Stimulated activated CD8-positive, alpha-beta memory T cell treated with anti-CD3 and anti-CD28 coated beads, Interleukin-15, amount 100 ng/mL, for 4 hours (primary cell): ENCODE measurements at places on chromosomes 7 and 10.

- no peak for DNase-seq
Observed at GRCh38 chr7:66429498-66430163, 199.1 kb upstream of the KCTD7 start.

DNA sequence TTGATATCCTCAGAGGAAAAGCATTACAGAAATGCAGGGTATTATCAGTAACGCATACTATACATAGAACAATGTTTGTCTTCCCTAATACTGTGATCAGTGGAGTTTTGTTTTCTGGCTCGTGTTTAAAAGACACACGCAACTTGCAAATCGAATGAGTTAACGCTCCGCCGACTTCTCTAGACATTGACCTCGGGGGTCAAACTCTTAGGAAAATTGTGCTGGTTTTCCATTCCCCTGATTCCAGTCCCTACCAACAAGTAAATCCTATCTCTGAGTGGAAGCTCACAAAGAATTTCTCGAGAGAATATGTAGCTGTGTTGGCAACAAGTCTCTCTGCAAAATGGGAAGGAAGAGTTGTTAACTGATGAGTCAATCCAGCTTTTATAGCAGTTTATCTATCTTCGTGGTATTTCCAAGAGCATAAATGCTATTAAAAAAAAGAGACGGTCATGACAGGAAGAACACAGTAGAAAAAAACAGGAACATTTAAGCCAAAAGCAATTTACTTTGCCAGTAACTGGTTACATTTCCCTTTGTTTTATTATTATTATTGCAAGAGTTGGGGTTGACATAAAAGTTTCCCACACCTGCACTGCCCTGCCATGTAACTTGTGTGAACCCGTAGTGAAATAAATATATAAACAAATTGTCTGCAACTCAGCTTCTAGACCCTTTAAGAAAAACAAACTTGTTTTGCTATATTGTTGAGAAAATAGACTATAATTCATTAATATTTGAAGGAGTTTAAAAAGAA lies 144.4 kb downstream of the ARID5B start:
- DNase-seq = no peak

DNA sequence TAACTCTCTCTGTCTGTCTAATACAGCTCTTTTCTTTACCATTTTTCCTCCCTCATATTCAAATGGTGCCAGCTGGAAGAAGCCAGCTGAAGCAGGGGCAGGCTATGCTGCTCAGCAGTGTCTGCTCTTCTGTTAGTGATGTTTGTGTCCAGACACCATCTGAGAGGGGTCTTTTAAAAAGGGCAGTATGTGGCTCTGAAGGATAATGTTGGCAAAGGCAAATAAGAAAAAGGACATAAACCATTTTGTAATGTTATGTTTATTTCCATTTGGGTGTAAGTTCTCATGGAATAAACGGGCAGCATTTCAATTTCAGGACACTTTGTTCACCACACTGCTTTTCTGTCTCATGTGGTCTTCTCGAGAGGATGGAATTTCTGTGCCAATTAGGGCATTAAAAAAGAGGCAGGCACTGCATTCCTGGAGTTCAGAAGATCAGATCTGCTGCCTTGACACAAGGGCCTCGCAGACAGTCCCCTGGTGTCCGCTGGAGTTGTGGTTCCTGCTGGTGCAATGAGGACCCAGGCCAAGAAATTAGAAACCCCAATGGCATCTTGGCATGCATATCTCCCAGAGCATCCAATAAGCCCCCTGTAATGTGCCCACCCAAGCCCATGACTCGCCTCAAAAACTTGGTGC lies 109.0 kb upstream of the ELMO1 start:
- DNase-seq = no peak

GRCh38 chr10:69377933-69378332 lies 38.8 kb downstream of the TACR2 start:
- DNase-seq = no peak

- no peak for DNase-seq
Observed at GRCh38 chr7:1631678-1632077, 38.4 kb upstream of the ELFN1 start.

GRCh38 chr7:13201628-13202027 lies 514.2 kb downstream of the ARL4A start:
- no peak for DNase-seq

DNA sequence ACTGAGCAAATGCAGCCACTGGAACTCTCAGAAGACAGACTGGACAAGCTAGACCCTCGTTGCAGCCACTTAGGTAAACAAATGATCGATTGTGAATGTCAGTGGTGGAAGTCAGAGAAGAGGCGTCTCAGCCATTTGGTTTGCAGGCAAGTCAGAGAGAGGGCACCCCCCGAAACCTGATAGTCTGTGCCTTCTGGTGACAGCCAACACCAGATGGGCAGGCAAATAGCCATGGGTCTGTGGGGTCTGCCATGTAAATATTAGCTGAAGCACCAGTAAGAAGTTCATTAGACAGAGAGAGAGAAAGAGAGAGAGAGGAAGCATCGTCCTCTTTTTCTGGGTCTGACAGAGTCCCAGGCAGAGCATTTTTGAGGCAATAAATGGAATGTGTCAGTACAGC lies 5.4 kb downstream of the PPP1R17 start:
- no peak for DNase-seq

DNA sequence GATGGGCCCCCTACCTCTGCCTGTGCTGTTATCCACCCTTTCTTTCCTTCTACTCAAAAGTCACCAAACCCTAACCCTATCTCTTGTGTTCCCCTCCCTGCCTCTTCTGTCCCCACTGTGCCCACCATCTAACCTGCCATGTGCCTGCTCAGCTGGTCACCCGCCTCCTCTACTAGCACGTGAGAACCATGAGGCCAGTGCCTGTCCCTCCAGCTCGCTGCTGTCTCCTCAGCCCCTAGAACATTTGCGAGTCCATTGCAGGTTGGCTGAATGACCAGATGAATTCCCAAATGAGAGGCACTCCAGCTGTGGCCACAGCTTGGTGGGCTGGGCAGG lies 129.0 kb downstream of the ARHGAP22 start:
- no peak for DNase-seq
